ENCODE measurements at places on chromosomes 7 and 10.

GRCh38 chr7:87154569-87154968 is 2.3 kb downstream of the DMTF1 start:
- no peak for DNase-seq

- DNase-seq, result no peak
These were observed 23.7 kb downstream of the BTBD16 start for GRCh38 chr10:122294511-122295450.

DNA sequence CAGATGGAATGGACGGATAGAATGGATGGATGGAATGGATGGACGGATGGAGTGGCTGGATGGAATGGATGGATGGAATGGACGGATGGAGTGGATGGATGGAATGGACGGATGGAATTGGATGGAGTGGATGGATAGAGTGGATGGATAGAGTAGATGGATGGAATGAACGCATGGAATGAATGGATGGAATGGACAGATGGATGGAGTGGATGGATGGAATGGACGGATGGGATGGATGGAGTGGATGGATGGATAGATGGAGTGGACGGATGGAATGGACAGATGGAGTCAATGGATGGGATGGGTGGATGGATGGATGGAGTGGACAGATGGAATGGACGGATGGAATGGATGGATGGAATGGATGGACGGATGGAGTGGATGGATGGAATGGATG is 259.7 kb upstream of the C7orf33 start:
- no peak for DNase-seq

DNA sequence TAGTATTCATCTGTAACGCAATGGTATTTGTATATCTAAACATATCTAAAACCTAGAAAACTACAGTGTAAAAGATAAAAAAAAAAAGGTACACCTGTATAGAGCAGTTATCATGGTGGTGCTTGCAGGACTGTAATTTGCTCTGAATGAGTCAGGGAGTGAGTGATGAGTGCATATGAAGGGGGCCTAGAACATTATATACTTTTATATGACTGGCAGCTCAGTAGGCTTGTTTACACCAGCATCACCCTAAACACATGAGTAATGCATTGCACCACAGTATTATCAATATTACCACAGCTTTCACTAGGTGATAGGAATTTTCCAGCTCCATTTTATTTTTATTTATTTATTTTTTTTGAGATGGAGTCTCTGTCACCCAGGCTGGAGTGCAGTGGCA is 40.8 kb downstream of the TRIM24 start:
- DNase-seq, result no peak

- no peak for DNase-seq
These were observed 252.9 kb downstream of the RNLS start for GRCh38 chr10:88330174-88330573.

GRCh38 chr7:146150153-146150552 is 33.6 kb downstream of the CNTNAP2 start:
- DNase-seq, result no peak

DNA sequence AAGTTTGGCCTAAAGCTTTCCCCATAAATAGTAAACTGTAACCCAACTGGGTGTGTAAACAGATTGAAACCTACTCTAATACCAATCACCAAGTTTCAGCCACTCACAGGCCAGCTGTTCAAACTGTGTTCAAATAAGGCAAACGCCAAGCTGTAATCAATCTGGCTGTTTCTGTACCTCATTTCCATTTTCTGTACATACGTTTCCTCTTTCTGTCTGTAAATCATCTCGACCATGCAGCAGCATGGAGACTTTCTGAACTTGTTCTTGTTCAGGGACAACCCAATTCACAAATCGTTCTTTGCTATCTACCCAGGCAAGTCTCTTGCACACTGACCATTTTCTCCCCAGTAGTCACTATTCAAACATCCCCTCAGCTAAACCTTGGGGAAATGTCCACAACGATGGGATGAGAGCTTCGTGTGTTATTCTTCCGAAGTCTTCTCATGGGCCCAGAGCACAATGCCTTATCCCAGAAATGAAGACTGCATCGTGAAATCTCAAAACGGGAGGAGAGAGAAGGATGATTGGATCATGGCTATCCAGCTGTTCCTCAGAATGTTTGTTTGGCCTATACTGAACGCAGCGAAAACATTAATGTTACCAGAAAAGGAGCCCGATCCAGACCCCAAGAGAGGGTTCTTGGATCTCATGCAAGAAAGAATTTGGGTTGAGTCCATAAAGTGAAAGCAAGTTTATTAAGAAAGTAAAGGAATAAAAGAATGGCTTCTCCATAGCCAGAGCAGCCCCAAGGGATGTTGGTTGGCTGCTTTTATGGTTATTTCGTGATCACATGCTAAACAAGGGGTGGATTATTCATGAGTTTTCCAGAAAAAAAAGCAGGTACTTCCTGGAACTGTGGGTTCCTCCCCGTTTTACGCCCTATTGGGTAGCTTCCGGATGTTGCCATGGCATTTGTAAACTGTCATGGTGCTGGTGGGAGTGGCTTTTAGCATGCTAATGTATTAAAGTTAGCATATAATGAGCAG is 86.2 kb downstream of the SLC16A9 start:
- no peak for DNase-seq

- no peak for DNase-seq
These were observed 266 bp upstream of the MDFIC start for GRCh38 chr7:114921631-114922025.

GRCh38 chr7:80760292-80760691 is 121.8 kb downstream of the CD36 start:
- DNase-seq, result no peak

- no peak for DNase-seq
These were observed 298.3 kb upstream of the FZD8 start for GRCh38 chr10:35940141-35941041.

GRCh38 chr7:121302214-121302745 is 26.5 kb upstream of the WNT16 start:
- DNase-seq, result no peak

GRCh38 chr10:14548474-14548873 is 217.8 kb upstream of the FRMD4A start:
- no peak for DNase-seq
